NCI-H524 (cell line): ENCODE measurements at places on chromosomes 6 and 20.

DNA sequence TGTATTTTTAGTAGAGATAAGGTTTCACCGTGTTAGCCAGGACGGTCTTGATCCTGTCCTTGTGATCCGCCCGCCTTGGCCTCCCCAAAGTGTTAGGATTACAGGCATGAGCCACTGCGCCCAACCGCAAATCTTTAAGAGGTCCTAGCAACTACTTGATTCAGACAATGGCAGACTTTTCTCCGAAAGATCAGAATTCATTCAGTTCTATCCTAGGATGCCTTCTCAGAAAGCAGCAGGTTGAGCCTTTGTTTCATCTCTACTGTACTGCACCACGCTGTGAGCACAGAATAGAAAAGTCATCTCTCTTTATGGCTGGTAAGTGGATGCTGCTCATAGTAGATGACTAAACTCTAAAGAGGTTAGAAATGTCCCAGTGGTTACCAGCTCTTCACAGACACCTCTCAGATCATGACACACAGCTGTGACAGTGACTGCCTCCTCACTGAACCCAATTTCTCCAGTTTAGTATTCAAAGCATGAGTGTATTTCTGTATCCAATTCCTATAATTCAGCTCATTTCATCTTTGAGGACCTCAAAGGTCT, 6.0 kb upstream of the HSF2 start:
- no peak for DNase-seq

DNA sequence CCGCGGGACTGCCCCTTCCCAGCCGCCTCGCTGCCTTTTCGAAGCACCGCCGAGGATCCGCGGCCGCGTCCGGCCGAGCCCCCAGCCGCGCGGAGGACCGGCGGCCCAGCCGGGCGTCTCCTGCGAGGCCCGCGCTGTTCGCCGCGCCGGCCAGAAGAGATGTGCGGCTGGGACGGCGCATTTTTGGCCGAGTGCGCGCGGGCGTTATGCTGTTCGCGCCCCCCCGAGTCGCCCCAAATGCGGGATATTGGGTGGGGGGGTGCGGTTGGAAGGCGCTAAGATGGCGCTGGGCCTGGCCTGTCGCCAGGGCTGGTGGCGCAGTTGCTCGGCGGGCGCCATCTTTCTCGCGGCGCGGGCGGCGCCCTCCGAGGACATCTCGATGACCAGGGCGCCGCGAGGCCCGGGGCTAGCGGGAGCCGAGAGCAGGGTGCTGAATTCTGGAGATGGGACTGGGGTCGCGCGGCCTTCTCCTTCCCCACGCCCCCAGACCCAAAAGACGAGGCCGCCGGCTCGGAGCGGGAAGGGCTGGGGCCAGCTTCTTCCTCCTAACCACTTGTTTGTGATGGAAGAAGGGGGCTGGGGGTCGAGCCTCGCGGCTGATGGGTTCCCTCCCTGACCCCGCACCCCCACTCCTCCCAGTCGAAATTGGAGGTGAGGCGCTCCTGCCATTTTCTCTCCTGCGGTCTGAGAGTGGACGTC, 1.5 kb downstream of the BICRAL start:
- peak; percentile 71 for DNase-seq

DNA sequence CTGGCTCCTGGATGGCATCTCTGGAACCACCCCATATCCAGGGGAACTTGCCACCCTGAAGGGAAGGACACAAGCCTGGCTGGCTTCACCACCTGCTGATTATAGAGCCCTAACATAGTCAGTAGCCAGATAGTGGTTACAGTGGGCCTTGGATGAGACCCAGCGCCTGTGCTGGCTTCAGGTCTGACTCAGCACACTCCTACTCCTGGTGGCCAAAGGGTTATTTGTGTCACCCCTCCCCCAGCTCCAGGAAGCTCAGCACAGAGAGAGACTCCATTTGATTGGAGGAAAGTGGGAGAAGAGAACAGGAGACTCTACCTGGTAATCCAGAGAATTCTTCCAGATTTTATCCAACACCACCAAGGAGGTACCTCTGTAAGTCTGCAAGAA, 12.8 kb downstream of the SNX14 start:
- no peak for DNase-seq

- DNase-seq = no peak
Observed at GRCh38 chr20:33875055-33875454, 63.9 kb downstream of the CHMP4B start.

GRCh38 chr6:30725713-30726505, 5.8 kb downstream of the TUBB start:
- peak; percentile 14 for DNase-seq

GRCh38 chr20:9359561-9360308, 154.7 kb upstream of the LAMP5 start:
- peak; percentile 50 for DNase-seq

GRCh38 chr20:12023194-12023795, 105.6 kb downstream of the BTBD3 start:
- DNase-seq = no peak

DNA sequence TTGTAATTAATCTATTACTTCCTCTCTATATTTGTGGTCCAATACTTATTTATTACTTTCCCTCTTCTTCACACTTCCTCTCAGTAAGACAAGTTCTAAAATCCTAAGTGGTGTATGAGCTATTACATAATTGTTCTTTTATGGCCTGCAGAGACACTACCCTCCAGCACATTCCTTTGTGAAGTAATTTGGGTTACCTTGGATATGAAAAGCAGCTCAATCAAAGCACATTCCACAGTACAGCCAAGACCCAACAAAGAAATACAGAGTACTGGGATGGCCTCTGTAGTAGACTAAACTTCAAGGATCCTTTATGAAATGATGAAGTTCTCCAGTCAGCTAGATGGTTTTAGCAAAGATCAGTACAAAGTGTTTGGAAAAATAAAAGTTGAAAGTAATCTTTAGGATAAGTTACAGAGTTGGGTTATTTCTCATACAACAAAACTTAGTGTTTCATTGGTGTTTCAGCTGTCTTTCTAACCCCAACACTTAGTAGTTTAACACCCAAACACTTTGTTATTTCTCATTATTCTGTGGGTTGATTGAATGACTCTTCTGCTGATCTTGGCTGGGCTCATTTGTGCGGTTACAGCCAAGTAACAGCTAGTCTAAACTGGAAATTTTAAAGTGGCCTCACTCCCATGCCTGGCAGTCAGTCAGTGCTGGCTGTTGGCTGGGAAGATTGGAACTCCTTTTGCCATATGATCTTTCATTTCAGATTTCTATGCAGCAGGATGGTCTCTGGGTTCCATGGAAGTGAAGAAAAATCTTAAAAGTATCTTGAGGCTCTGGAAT, 161.5 kb upstream of the POU3F2 start:
- DNase-seq = no peak

DNA sequence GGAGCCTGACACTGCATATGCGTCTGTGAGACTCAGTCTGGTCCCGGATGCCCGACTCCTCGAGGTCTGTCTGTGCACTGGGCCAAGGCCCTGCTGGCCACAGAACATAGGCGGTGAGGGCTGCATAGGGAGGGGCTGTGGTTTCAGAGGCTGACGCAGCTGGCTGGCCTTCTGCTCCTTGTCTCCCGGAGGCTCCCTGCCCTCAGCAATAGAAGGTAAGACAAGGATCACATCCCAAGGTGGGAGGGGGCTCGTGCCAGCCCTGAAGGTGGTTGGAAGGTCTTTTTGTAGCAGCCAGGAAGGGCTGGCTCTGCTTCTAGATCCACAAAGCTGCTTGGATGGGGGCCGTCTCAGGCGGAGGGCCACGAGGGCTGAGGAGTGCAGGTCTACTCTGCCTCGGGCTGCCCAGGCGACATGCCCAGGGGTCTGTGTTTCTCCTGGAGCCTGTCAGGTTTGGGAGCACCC, 239.8 kb upstream of the SULF2 start:
- DNase-seq = peak; percentile 52

GRCh38 chr20:52231230-52231746, 39.7 kb upstream of the ZFP64 start:
- DNase-seq = no peak

DNA sequence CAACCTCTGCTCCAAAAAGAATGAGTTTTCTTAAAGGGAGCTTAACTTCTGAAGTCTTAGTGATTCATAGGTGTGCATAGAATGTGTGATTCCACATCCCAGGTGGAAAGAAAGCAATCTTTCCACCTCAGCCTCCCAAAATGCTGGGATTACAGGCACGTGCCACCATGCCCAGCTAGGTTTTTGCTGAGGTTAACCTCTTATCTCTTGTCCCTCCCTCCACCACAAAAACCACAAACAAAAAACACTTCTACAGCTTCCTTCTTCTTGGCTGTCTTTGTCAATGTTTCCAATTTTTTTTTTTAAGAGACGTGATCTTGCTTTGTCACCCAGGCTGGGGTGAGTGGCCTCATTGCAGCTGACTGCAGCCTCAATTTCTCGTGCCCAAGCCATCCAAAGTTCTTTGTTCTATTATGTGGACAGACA, 8.1 kb upstream of the CSE1L start:
- no peak for DNase-seq

DNA sequence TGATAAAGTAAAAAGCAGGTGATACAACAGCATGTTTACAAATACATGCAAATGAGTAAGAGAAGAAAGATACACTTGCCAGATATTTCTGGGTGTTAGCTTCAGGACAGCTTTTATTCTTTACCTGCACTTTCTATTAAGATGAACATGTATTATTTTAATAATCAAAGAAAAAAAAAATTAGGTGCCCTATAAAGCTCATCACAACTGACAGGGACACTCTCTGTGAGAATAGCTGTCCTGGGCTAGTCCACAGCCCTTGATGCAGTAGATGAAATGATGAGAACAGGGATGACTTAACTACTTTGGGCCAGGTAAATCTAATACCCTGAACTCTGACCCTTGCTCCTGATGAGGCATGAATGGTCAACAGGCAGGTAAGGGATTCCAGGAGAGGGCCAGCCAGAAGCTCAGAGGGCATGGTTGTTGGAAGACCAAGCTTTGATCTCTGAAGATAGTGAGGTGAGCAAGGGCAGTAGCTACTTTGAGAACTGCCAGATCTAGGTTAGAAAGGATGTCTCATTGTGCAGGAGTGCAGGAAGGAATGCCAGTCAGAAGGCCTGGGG, 15.6 kb downstream of the NSFL1C start:
- DNase-seq = no peak

DNA sequence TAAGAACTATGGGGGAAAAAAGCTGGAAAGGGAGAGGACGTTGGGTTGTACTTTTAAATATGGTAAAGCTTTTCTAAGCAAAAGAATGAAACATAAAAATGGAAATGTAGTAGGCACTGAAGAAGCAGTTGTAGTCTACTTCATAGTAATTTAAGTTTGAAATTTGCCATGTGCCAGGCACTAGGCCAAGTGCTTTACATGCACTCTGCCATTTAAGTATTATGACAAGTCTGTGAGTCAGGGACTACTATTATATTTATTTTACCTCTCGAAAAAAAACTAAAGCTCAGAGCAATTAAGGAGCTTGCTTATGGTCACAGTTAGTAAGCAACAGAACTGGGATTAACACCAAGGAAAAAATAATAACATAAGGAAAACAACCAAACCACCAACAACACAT, 257.8 kb downstream of the GMDS start:
- no peak for DNase-seq

GRCh38 chr6:17706580-17707370, at the start of gene NUP153:
Gene NUP153 (minus strand): TSS chr6:17706925. CDS start chr6:17706387, 538 bp downstream.
- peak; percentile 95 for DNase-seq

- no peak for DNase-seq
Observed at GRCh38 chr20:50041246-50041873, 58.6 kb downstream of the SNAI1 start.

- no peak for DNase-seq
Observed at GRCh38 chr6:144215402-144215931, 65.2 kb downstream of the STX11 start.

GRCh38 chr6:57267586-57268293, 45.6 kb upstream of the RAB23 start:
- DNase-seq = peak; percentile 67

GRCh38 chr20:43985608-43986316, 71.1 kb downstream of the TOX2 start:
- DNase-seq = no peak

DNA sequence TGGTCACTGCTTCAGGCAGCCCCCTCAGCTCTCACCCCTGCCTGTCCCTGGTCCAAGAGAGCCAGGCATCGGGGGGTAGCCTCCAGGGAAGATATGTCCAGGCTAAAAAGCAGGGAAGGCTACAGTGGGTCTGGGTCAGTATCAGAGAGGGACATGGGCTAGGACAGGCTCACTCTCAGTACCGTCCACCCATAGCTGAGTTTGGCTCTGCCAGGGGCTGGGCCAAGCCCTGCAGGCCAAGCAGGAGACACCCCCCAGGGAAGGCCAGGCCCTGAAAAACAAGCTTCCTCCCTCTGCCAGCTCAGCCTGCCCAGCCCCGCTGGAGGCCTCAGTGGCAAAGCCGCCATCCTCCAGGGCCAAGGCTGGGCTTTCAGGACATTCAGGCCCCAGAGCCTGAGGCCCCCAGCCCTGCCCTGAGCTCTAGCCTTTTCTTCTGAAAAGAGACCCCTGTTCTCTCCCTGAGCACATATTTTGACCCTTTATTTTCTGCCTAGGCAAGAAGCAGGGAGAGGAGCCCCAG, 28.6 kb upstream of the TGM2 start:
- no peak for DNase-seq

- no peak for DNase-seq
Observed at GRCh38 chr6:130515306-130515705, 149.5 kb downstream of the TMEM200A start.

- no peak for DNase-seq
Observed at GRCh38 chr6:43765776-43766499, 4.1 kb upstream of the VEGFA start.

- no peak for DNase-seq
Observed at GRCh38 chr20:695165-695866, 19.7 kb upstream of the SCRT2 start.

DNA sequence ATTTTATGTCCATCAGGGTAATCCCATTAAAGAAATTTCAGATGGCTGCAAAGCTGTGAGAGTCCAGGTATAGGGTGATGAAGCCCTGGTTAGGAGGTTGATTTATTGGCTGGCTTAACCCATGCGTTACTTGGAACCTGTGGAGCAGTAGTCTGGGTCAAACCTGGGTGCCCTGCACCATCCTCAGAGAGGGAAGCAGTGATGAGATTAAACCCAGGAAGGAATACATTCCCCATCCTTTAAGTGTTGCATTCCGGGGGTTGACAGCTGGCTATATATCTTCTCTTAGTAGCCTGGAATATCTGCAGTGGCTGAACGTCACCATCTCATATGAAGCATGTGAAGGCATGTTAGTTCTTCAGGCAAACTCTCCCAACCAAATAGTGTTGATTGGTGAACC, 44.9 kb upstream of the JAG1 start:
- DNase-seq = no peak

DNA sequence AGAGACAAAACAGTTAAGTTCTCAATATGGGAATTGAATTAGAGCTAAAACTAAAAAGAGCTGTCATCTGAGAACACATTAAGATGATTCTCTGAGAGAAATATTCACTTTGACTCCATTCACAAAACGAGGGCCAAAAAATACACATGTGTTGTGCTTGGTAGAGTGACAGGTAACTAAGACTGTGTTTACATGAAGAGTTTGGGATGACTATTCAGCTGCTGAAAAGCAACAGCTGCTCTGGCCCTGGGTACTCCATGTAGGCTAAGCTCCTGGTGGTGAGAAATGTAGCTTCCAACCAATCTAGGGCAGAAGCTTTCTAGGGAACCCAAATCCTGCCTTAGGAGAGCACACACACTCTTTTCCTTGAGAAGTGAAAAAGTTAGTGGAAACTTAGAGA, 184.5 kb downstream of the COL21A1 start:
- no peak for DNase-seq
